ENCODE measurements at places on chromosomes 7 and 10.

DNA sequence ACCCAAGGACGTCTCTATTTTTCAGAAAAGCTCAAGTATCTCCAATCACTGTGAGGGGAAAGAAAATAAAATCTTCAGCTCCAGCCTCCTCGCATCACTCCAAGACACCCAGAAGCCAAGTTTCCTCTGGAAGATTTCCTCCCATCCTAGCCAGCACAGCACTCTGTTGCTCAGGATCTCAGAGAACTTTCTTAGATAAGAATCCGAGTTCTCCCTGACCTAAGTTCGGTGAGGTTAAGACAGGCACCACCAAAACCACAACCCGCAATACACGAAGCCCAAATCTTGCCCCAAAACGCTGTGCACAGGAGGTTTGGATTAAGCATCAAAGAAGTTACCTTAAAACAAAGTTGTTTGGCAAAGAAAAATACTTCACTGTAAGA lies 4.2 kb downstream of the FAM53B start:
- DNase-seq, result no peak

GRCh38 chr10:132274986-132275385 lies 32.8 kb downstream of the STK32C start:
- no peak for DNase-seq

GRCh38 chr10:89269433-89270152 lies 18.0 kb upstream of the LIPA start:
- no peak for DNase-seq

- no peak for DNase-seq
Measured at GRCh38 chr10:132345345-132345744, 13.4 kb downstream of the LRRC27 start.

- no peak for DNase-seq
Measured at GRCh38 chr7:70790215-70791073, 341.5 kb upstream of the GALNT17 start.

DNA sequence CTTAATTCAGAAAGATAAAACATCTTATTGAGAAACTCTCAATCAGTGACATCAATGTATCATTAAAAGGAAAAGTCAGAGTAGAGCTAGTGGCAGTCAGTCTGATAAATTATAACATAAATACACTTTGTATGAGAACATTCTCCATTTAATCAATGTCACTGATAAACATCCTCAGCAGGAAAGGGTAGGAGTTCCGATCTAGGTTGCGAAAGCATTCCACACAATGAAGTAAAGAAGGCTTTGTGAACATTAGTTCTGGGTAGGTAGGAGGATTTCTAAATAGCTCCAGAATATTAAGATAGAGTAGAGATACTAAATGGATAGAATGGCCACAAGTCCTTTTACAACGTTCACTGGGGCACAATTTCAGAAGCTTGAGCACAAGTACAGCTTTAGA lies 179.7 kb upstream of the MALRD1 start:
- no peak for DNase-seq

DNA sequence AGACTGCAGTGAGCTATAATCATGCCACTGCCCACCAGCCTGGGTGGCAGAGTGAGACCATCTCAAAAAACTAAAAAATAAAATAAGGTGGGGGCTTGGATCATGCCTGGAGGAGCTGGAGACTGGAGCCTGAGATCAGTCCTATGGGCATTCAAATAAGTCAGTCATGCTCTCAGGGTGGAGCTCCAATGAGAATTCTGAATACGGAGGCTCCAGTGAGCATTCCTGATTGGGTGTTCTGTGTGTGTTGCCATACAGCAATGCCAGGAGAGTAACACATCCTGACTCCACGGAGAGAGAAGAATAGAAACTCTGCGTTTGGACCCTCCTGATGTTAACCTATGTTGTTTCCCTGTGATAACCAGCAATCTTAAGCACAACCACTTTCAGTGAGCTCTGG lies 16.0 kb downstream of the UBE2D4 start:
- DNase-seq, result no peak

DNA sequence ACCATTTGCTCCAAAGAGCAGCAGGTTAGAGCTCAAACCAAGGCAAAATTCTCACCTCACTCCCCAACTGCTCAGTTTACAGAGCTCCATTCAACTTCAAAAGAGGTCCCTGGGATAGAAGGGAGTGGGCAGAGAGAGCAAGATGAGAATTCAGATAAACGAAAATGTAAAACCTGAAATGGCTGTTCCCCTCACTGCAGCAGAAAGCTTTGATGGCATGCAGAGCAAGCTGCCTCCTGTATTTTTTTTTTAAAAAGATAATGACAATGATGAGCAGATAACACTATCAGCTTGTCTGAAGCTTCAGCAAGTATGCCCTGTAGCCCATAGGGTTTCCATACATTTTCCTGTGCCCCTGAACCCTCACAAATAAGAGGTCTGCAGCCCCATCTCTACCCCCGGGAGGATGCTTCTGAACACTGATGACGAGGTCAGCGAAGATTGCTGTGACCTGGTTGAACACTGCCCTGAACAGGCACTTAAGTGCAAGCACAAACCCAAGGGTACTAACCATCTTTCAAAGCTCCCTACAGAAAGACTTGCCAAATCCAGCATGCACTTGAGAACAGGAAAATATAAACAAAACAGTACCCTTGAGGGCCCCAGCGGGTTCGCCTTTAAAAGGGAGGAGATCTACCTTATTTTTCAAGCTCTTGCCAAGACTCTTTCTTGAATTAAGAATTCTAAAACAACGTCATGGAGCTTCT lies 81.3 kb downstream of the GLI3 start:
- no peak for DNase-seq

DNA sequence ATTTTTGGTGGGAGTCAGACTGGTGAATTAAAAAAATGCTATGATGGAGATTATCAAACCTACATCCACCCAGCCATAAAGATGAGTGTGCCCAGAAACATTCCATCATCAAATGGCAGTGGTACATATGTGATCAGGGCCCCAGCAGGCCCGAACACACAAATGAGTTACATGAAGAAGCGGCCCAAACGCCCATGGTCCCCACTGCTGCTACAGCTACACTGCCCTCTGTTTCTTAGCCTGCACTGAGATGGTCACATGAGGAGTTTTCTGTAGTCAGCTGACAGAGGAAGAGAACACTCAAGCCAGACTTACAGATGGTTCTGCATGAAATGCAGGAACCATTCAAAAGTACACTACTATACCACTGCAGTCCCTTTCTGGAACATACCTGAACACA lies 96.4 kb upstream of the ARID5B start:
- DNase-seq, result no peak

DNA sequence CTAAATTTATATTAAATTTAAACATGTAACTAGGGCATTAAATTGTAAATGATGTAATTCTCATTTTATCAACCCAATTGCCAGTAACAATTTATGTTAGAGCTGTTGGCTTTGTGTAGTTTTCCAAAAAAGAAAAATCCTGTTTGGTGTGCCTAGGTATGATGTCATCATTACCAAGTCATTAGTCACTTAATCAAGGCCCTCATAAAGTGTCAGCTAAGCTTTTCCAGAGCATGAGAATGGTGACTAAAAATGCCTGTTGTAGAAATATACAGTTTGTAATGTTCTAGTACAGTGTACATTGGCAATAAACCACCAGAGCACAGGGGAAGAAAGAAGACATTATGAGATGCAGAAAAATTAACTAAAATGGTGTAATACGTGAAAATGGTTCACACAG lies 593.8 kb upstream of the ANKRD30A start:
- no peak for DNase-seq

DNA sequence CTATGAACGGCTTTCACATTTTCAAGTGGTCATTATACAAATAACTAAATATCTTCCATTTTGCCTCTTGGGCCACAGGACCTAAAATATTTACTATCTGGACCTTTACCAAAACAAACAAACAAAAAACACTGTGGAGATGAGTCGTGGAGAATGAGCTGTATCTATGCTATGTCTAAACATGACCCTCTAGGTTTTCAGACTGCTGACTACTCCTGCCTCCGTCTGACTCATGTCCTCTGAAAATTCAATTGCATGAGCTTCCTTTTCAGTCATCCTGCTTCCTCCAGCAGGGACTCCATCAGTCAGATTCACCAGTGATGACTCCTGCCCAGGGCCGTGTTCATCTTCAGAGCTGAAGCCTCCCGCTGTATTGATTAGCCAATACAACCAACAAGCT lies 96.8 kb downstream of the COL28A1 start:
- DNase-seq, result no peak

- no peak for DNase-seq
Measured at GRCh38 chr7:20399521-20399920, 68.8 kb downstream of the ITGB8 start.

GRCh38 chr10:7788639-7789286 lies 786 bp downstream of the ATP5F1C start:
- DNase-seq, result no peak

- peak; percentile 90 for DNase-seq
Measured at GRCh38 chr10:43648398-43649184, at the start of gene ZNF32. Gene ZNF32 (minus strand): TSS chr10:43648881. CDS start chr10:43646133, 2,748 bp downstream.

DNA sequence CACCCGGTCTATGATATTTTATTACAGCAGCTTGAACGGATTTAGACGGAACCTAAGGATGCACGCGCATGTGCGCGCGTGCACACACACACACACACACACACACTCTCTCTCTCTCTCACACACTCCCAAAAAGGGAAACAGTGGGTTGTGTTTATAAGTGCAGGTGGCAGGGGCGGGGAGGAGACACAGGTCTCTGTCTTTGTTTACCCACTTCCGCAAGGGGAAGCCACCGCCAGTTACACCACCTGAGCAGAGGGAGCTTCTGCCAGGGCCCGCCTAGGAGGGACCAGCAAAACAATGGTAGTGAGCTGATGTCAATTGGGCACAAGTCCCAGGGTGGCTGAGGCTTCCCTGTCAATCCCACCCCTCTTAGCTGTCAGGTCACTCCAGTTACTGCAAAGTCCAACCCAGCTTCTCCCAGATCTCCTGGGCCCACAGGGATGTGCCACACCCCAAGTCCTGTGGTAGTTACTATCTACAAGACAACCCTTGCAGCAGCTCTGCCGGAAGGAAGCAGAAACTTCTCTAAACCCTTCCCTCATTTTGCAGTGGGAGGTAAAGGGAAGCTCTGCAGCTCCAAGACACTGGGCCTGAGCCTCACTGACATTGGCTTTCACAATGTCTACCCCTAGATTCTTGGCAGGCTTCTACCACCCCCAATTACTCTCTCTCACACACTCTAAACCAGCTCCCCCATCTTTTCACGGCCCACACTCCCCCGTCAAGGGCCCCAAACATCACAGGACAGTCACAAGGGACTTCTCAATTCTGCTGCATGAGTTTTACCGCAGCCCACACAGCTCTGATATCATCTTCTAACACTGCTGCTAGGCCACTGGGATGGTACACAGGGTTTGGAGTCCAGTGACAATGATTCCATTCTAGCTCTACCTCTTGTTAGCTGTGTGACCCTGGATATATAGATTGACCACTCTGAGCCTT lies 17.6 kb downstream of the ANXA11 start:
- DNase-seq, result peak; percentile 60

GRCh38 chr7:117592011-117592635 lies 112.3 kb downstream of the CFTR start:
- no peak for DNase-seq

- DNase-seq, result no peak
Measured at GRCh38 chr10:73209705-73210104, 37.4 kb downstream of the DNAJC9 start.

- DNase-seq, result no peak
Measured at GRCh38 chr10:34075254-34075926, 739.7 kb downstream of the PARD3 start.

- no peak for DNase-seq
Measured at GRCh38 chr10:102090772-102091171, 25.6 kb downstream of the HPS6 start.

- DNase-seq, result no peak
Measured at GRCh38 chr7:141695803-141696289, 6.1 kb downstream of the DENND11 start.

GRCh38 chr10:68132391-68132790 lies 23.1 kb downstream of the MYPN start:
- no peak for DNase-seq

DNA sequence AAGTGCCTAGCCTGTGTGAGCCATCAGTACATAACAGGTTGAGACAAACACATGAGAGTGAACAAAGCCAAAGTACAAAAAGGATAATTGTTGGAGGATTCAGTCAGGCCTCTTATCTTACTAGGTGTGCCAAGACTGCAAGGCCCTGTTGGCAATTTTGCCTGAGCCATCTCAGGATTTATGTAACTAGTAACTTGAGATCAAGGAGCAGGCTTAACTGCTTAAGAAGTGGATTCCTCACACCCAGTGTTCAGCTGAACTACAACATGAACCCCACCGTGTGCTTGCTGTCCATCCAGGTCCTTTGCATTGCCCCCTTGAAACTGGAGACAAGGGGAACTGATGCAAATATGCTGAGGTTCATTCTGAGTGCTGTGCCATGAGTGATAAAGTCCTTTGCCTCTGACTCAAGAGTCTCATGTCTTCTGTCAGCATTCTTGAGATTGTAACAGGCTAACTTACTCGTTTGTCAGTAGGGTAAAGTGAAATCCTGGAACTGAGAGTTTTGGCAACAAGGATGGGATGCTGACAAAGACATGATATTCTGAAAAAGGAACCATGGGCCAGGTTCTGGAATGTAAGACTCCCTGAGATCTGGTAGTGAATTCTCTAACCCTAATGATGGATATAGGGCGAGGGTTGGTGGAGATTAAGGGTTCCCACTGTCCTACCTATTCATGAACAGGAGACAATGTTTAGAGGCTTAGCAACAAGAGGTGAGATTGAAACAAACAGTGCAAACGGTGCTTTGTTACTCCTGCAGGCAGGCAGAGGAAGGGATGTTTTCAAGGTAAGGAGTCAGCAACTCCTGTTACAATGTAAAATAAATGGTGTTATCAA lies 44.1 kb upstream of the GATAD1 start:
- DNase-seq, result no peak

DNA sequence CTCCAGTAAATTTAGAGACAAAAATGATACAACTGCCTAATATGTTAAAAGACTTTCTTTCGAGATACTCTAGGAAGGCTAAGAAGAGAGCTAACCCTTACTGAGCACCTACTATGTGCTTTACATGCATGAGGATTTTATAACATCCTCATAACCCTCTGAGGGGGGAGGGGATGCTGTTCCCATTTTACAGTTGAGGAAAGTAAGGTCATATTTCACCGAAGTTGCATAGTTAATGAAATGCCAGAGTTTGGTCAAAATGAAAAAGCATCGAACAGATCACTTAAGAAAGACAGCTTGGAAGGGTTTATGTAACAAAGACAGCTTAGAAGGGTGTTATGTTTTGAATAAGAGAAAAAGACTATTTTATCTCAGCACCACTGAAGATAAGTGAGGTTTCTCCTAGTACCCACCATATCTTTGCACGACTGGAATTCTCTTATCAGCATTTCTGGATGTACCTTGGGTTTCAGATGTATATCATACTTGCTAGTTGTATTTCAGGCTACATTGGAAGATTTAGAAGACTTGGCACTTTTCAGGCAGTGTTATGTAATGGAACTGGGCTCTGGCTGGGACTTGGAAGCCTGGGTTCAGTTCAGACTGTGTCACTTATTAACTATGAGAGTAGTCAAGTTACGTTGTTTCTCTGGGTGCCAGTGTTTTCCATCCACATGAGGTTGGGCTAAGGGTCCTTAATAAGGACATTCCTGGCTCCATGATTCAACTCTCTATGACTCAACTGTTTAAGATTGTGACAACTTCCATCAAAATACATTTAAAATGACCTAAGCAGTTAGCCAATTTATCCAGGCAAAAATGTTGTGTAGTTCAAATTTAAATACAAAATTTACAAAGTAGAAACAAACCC lies 6.0 kb downstream of the RHOBTB1 start:
- no peak for DNase-seq

Measured in GM19239 (cell line).